Thoracic aorta (tissue), 2 donors: ENCODE measurements at places on chromosomes 2 and 18.
A peak's percentile ranks its signal among the peaks of the same experiment; 100 is the strongest.

DNA sequence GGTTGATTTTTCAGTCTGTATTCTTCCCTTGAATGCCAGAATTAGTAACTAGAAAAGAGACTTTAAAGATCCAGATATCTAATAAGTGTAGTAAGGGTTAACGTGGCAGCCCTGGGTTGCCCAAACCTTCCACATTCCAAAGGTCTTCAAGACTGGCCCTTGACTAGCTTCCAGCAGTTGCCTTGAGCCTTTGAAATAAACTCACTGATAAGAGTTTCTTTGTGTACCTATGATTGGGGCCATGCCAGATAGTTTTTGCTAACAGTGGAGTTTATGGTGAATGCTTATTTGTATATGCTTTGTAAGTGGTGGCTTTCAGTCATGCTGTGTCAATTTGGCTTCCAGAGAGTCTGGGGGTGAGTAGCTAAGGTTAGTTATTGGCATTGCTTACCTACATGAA is 722.3 kb downstream of the RNF144A start:
- DNase-seq: no peak

- DNase-seq: no peak
Observed at GRCh38 chr18:76376225-76376624, 118.8 kb downstream of the ZNF516 start.

DNA sequence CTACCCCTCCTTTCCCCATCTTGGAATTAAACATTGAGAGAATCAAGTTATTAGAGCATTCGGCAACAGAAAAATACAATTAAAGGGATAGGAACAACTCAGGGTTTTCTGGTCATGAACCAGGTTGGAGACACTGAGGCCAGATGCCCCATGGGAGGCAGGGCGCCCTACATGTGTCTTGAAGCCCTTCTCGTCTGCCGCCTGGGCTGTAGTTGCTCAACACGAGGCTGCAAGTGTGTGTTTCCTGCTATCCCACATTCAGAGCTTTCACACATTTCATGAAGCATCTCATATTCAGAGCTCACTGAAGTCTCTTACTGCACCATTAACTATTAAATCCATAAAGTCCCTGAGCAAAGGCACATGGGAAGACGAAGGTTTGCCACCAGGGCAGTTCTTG is 28.8 kb downstream of the TTC39C start:
- no peak for DNase-seq

DNA sequence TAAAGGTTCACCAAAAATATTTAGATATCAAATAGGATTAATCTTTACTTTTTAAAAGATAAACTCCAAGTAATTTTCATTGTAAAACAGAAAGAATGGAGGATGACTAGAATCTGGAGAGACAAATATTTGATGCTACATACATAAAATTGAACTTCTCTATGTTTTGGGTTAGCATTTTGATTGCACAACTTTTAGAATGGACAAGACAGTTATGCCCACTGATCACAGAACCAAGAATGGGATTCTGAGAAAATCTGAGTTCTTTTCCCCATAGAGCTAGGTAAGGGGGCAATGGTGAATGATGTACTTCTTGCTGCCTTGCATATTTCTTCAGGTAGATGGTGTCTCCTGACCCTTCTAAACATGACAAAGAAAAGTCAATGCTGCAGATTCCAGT is 191.2 kb upstream of the ZEB2 start:
- no peak for DNase-seq

GRCh38 chr2:26723991-26724750 is 31.6 kb downstream of the KCNK3 start:
- peak; percentile 58 for DNase-seq

- no peak for DNase-seq
Observed at GRCh38 chr2:21268197-21268877, 144.6 kb downstream of the TDRD15 start.

DNA sequence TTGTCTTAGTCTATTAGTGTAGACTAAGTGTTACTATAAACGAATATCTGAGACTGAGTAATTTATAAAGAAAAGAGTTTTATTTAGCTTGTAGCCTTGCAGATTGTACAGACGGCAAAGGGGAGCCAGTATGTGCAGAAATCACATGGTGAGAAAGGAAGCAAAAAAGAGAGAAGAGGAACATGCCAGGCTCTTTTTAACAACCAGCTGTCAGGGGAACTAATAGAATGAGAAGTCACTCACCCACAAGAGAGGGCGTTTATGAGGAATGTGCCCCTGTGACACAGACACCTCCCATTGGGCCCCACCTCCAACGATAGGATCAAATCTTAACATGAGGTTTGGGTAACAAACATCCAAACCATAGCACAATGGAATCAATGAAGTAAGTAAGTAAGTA is 20.6 kb upstream of the ZNF804A start:
- no peak for DNase-seq

DNA sequence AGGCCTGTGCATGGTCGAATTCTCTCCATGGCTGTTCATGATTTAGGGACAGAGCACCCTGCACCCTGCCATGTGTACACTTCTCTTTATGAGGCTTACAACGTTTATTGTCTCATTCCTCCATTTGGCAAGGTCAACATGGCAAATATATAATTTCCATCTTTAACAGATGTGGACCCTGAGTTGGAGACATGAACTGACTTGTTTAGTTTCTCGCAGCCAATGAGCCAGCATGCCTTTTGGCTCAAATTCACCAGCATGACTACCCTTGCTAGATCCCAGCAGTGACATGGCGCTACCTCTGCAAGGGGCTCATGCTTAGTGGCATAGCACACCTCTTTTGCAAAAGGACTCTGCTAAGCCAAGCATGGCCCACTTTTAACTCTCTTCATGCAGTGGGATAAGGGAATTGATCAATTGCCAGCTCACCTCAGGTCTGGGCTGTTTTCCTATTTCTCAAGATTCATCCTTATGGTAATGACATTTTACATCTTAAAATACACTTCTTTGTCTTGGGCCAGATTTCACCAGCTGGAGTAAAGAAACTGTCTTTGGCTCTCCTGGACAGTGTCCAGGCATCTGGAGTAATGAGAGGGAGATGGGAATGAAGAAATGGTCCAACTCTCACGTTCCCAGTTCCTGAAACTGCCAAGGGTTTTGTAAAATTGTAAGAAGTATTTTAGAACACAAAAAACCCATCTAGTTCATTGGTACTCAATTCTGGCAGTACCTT is 159.5 kb downstream of the SETBP1 start:
- DNase-seq: no peak

DNA sequence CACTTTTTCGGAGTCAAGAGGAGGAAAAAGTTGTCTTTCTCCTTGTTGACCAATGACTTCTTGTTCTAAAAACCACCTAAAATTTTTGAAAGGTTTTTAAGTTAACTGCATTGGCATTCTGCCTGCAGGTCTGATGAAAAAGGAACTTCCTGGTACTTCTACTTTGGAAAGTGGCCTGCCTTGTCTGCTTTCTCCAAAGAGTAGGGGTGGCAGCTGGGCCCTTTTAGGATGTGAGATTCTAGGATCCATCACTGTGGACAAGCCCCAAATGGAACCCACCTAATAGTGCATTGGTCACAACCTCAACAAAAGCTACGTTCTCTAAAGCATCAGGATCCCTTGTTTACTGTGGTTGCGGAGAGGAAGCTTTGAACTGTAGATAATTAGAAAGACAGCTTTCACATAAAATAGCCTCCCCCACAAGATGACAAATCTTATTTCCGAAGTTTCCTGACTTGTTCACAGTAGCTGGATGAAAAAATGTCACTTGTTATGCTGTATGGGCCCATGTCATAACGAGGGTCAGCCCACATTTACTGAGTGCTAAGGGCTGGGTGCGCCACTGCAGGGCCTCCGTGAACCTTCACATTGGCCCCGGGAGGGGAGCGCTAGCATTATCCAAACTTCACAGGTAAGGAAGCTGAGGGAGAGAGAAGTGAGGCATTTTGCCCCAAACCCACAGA is 17.4 kb downstream of the ASPRV1 start:
- no peak for DNase-seq
